ENCODE measurements at places on chromosomes 6 and 20.

DNA sequence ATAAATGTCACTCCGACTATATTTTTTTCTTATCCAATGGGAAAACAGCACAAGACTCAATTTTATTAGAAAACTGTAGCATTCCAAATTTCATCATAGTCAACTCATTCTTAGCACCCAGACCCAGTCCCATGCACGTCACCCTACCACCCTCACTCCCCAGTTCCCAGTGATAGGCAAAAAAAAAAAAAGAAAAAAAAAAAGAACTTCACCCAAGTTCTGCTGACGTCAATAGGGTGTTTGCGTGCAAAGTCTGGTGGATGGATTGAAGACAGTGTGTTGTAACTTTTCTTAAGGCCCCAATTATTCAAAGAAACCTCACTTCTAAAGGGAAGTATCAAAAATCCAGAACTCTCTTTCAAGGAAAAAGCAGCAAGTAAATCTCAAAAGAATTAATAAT is 213.9 kb upstream of the PRDM1 start:
- no peak for DNase-seq

DNA sequence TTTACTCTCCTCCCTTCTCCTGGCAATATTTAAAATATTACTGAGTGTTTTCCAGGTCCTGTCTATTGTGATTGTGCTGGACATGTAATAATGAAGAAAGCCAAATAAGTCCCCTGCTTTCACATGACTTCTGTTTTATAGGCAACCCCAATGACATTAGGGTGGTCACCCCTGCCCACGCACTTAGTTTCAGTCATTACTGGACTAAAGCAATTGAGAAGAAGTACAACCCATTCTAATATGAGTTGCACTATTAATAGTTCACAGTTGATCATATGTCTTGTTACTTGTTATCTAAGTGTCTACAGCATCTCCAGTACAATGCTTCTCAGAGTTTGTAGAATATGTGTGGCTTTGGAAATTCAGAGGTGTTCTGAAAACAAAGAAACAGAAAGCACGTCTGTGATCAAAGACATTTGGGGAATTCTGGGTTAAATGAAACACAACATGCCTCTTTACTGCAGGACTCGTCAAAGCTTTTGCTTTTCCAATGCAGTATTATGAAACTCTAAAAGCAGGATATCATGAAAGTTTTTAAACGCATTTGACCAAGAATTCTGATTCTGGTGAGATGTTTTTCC is 789.5 kb downstream of the DHX35 start:
- DNase-seq, result no peak

GRCh38 chr20:56733967-56734366 is 104.9 kb downstream of the TFAP2C start:
- DNase-seq, result no peak

- no peak for DNase-seq
Measured at GRCh38 chr6:20360471-20361119, 41.1 kb upstream of the E2F3 start.

- no peak for DNase-seq
Measured at GRCh38 chr6:37069639-37070038, 64.2 kb downstream of the FGD2 start.

GRCh38 chr6:21199262-21199661 is 394.3 kb upstream of the SOX4 start:
- DNase-seq, result no peak

DNA sequence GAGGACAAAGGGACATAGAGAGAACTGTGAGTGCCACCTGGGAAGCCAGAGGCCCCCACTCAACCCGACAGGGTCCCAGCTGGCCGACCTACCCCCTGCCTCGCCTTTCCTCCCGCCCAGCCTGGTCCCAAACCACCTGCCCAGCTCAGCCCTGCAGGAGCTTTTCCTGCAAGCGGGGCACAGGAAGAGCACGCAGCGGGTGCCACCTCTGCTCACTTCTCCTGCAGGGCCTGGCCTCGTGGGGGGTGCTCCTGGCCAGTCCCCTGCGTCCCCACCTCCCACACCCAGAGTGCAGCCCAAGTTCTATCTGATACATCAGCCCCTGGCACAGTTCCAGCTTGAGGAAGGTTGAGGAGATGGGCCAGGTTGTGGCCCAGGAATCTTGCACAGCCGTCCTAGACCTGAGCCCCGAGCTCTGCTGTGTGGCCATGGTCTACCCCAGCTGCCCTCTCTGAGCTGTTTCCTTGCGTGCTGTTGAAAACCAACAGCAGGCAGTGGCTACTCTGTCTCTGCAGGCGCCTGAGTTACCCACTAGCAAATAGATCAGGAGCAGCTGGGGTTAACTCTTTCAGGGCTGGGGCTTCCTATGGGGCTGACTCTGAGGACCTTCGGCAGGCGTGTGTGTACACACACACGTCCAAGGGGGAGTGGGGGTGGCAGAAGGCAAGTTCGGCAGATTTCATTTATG is 1.7 kb downstream of the NECAB3 start:
- DNase-seq, result no peak

GRCh38 chr20:51013577-51014330 is 9.2 kb downstream of the KCNG1 start:
- DNase-seq, result no peak

- DNase-seq, result no peak
Measured at GRCh38 chr6:13630499-13630898, 15.4 kb downstream of the NOL7 start.

DNA sequence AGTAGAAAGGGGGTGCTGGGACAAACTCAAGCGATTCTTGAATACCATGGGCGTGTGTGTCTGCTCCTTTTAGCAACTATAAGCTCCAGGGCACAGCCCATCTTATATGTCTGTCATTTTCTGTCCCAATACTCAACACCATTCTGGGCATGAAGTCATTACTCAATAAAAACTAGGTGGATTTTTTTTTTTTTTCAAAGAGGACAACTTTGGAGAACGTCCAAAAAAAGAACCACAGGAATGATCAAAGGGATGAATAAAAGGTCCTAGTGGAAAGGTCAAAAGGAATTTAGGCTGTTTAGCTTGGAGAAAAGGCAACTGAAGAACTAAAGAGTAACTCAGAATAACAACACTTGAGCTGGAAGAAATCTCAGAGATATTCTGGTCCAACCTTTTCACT is 24.4 kb downstream of the UQCC1 start:
- no peak for DNase-seq
